ENCODE measurements at places on chromosomes 7 and 10.
A peak's percentile ranks its signal among the peaks of the same experiment; 100 is the strongest.

GRCh38 chr10:71696628-71697326, 22.8 kb downstream of the C10orf105 start:
- DNase-seq = peak; percentile 75

GRCh38 chr7:152459724-152460251, 24.0 kb upstream of the KMT2C start:
- no peak for DNase-seq

- no peak for DNase-seq
Measured at GRCh38 chr7:92697414-92697813, 107.2 kb upstream of the FAM133B start.

GRCh38 chr7:131115340-131115739, 212.3 kb upstream of the MKLN1 start:
- no peak for DNase-seq

DNA sequence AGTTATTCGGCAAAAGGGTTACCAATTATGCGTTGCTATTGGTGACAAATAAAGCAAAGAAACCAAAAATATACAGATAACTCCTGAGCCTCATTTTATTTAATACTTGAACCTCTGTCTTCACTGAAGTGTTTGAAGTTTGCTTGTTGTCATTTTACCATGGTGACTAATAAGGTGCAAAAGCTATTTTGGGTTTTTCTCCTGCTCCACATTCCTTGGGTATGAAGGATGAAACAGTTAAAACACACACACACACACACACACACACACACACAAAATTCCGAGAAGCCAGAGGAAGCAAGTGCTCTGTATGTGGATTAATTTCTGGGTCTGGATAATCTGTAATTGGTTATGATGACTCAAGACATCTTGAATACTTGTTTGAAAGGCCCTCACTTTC, 246.5 kb downstream of the COBL start:
- DNase-seq = no peak

GRCh38 chr10:114815791-114816190, 5.8 kb upstream of the FHIP2A start:
- DNase-seq = no peak

- DNase-seq = no peak
Measured at GRCh38 chr10:64041989-64042490, 520.8 kb downstream of the REEP3 start.

GRCh38 chr10:34815185-34816084, at the start of gene PARD3:
TSS of gene PARD3 (minus strand) at chr10:34815296. CDS start at chr10:34814995, 301 bp downstream.
- DNase-seq = no peak

DNA sequence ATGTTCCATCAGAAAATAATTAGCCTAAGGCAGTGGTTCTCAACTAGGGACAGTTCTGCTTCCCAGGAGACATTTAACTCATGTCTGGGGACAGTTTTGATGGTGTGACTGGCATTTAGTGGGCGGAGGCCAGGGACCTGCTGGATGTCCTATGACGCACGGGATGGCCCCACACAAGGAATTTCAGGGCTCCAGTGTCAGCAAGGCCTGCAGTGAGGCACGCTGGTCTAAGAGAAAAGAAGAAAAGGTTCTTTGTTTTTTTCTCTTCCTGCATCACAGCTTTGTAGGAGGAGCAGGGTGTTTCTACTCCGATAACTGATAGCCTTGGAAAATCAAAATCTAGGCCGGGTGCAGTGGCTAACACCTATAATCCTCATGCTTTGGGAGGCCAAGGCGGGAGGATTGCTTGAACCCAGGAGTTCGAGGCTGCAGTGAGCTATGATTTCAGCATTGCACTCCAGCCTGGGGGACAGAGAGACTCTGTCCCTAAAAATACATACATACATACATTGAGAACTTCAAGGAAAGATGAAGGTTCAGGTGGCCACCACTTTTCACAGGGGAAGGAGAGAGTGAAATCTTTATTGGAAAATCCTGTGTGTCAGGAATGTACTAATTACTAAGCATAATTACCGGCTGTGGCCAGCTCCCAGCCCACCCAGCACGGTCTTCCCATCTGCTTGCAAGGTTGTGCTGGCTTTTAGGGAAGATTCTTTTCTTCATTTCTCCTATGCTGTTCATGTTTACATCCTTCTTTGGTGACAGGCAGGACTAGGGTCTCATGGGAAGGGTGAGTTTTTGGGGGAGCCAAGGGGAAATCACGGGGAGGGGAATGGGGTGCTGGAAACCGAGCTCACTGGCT, 150.4 kb downstream of the ACTR3B start:
- DNase-seq = no peak

GRCh38 chr10:7102557-7103349, 308.1 kb downstream of the SFMBT2 start:
- no peak for DNase-seq

- no peak for DNase-seq
Measured at GRCh38 chr7:29636009-29636351, 72.3 kb downstream of the PRR15 start.

DNA sequence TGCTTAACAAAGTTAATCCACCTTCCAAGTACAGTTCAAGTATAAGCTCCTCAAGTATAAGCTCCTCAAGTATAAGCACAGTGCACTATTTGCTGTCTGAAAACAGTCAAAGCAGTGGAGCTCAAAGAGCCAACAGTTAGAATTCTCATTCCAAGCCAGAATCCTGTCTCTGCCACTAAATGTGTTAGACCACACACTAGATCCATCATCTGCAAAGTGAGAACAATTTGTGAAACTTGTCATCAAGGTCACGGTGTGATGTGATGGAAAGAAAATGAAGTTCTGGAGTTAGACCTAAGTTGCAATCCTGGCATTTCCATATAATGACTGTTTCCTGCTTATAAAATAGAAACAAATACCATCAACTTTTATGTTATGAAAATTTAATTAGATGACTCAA, 602.5 kb downstream of the TNS3 start:
- no peak for DNase-seq

DNA sequence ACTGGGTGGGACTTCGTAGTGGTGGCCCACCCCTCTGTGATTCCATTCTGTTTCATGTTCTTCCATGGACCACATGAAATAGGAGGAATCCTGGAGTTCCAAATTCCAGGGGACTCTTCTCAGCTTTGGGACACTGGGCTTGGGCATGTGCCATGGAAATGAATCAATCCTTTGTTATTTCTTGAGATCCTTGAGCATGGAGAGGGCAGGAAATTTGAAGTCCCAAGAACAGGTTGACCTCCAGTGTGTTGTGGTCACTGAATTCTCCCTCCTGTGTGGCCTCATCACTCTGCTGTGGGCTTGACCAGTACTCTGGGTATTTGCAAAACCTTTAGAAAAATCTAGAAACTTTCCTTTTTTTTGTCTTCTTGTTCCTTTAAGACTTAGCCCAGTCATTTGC, 22.7 kb downstream of the TACR2 start:
- DNase-seq = no peak

DNA sequence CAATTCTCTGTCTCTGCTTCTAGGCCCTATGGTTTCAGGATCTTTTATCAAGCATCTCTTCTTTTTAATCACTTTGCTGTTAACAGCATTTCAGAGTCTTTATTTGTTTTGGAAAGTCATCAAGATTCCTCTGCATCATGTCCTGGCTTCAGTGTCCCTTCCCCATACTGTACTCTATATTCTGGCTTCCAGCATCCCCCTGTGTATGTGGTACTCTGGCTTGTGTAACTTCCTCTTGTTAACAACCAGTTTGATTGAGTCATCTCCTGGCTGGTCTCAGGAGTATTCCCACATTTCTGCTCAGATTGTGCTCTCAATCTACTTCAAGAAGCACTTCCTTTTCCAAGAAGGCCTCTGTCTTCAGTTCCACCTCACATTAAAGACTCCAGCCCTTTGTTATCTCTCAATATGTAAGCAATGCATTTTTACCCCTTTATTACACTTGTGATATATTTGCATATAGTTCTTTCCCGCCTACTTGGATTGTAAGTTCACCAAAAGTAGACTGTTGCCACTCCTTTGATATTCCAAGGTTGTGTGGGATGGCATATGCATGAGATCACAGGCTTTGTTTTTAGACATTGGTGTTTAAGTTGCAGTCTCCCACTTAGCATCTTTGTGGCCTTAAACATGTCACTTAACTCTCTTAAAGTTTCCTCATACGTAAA, 15.1 kb upstream of the ATE1 start:
- DNase-seq = no peak

GRCh38 chr7:108570146-108570755, 577 bp downstream of the DNAJB9 start:
- DNase-seq = peak; percentile 69

DNA sequence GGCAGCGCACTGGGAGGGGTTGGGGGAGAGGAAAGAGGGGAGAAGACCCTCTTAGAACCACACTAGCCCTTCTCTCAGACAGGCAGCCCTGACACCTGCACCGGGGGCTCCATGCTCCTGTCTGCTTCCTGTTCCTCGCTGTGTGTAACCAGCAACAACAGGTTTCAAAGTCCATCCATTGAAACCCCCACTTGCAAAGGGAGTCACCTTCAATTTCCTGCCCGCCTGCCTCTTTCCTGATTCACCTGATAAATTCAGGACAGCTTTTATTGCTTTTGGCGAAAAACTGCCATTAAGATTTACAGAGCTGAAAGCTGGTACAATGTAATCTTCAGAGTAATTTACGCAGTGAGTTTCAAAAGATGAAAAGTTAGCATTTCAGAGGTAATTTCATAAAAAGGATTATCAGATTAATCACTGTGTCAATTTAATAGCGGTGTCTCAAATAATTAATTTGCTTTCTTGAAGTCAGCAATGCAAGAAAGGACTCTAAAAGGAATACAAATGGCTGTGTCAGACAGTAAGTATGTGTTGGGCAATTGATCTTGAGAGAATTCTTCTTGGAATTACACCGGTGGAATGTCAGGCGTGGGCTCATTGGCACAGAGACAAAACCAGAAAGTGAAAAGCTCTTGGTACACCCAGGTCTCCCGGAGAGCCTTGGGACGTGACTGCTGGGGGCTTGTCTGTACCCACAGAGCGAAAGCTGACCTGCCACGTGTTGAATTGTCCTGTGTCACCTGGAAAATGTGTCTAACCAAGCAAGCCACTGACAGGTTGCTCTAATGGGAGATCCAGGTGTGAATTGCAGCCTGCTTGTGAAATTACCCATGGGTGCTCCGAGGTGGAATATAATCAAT, 60.7 kb downstream of the TMEM209 start:
- no peak for DNase-seq

DNA sequence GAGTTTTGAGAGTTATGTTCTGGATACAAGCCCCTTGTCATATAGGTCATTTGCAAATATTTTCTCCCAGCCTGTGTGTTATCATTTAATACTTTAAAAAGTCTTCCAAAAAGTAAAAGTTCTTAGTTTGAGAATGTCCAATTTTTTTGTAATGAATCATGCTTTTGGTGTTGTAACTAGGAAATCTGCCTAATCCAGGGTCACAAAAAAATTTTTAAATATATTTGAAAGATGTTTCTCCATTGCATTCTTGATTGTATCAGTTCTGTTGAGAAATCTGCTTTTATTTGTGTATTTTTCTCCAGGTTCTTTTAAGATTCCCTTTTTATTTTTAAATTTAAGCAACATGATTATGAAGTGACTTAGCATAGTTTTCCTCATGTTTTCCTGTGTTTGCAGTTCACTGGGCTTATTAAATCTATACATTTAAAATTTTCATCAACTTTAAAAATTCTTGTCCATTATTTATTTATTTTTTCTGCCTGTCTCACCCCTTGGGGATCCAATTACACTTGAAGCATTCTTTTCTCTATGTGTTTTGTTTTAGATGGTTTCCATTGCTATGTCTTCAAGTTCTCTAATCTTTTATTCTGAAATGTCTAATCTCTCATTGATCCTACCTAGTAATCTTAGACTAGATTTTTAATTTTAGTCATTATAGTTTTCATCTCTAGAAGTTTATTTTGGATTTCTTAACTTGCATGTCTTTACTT, 47.0 kb downstream of the CCDC71L start:
- no peak for DNase-seq

DNA sequence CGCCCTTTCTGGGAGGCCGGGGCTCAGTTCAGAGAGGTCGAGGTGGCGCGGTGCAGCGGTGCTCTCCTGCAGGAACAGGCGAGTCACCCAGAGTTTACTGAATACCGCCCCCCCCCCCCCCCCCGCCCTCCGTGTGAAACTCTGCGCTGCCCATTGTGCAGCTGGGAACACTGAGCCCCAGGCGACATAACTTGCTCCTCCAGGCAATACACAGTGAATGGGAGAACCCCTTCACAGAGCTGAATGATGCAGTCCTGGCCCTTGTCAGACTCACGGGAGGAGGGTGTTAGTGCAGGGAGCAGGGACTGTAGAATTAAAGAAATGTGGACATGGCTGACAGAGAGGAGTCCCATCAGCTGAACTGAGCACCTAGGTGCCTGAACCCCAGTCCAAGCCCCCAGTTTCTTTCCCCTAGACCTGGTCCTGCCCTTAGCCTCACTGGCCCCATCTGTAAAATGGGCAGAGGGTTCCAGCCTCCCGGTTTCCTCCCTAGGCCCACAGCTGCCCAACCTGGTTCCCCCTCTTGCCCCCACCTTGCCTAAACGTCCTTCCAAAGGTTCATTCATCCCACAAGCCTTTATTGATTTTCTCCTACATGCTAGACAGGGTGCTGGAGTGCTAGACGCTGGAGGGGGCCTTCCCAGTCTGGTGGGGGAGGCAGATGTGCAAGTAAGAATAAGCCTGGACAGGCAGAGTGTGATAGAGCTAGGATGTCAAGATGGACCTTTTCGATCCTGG, 869 bp upstream of the LOXL4 start:
- peak; percentile 38 for DNase-seq

GRCh38 chr10:21379143-21379542, 146.3 kb downstream of the SKIDA1 start:
- DNase-seq = no peak

DNA sequence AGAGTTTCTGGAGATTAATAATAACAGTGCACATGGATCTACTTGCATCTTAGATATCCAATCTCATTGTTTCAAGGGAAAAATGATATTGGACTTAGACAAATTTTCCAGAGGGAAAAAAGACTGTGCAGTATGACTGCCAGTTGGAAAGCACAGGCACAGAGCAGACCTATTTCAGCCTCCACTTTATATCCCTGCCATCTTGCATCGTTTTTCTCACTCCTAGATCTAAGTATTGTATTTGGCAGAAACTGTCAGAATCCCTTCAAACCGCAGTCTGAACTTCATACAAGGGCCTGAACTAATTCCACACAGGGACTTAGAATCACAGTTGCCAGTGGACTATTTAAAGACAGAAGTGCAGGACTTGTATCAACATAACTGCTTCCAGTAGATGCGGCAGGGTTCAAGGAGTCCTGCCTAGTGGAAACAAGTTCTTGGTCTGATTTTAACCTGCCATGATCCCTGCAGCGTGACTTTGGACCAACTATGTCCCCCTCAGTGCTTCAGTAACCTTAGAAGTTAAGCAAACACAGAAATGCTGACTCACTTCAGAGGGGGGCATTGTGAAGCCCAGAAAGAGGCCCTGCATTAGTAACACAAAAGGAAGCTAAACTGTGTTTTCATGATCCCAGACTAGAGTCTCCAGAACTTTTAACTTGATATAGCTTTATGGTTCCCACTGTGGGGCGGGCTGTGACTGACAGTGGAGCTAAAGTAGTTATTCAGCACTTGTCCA, 95.7 kb upstream of the PALS2 start:
- DNase-seq = no peak

DNA sequence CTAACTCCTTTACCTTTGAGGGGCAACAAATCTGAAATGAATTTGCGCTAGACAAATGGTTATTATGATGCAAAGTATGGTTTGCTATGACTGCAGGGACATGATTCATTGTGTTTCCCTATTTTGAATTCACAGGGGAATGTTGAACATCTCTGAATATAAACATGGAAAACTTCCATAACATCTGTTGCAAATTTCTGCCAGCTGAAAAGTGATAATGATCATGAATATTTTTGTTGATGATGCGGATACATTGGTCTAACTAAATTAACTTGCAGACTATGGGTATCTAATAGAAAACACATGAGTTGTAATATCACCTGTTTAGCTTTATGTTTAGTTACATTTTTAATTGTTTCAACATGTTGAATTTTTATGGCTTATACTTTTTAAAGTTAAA, 1325.5 kb downstream of the REEP3 start:
- no peak for DNase-seq

GRCh38 chr7:78134256-78134655, 335.7 kb downstream of the PHTF2 start:
- no peak for DNase-seq

Data from activated CD8-positive, alpha-beta memory T cell treated with anti-CD3 and anti-CD28 coated beads, Interleukin-2, amount 10 ng/mL, durations not matched to agents 7 days and 5 days (primary cell).